ENCODE measurements at places on chromosomes 5 and 9. TPM values are rescaled to one million over a fixed set of nuclear protein-coding genes. Genes with fewer than 3 reads are reported as not detected.
A peak's percentile ranks its signal among the peaks of the same experiment; 100 is the strongest.

TLX3 gene
- not detected for total RNA-seq

CCDC192 gene
- total RNA-seq, result 0.94 TPM

PCDHB8 gene
- total RNA-seq, result 1.1 TPM

FOXD1 gene
- total RNA-seq, result not detected

GPR151 gene
- not detected for total RNA-seq

PHYHD1 gene
- total RNA-seq, result 9.6 TPM

PCDHA1 gene
- total RNA-seq, result not detected

MLANA gene
- total RNA-seq, result not detected

MSANTD3 gene
- total RNA-seq, result 27.9 TPM

DNA sequence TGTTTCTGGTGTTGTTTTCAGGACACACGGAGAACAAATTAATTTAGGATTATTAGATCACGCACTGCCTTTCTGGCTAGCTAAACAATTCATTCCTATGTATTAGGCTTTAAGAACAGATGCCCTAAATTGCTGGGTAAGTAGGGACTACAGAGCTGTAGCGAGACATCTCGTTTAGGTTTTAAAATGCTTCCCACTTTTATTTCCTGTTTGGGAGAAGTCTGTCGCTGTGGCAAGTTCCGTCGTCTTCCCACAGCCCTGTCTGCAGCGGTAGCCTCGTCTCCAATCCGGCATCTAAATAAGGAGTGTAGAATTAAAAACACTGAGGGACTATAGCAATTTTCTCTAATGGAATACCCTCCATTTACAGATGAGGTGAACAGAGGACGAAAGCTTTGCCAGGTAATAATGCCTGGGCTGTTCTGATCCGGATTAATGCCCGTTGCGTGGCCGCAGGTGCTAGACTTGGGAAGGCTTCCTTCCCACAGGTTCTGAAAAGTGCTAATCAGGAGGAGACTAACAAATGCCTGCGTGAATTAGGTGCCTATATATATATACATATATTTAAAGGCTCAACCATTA is 1.3 kb upstream of the TRIM36 start:
- ATAC-seq, result no peak

- no peak for ATAC-seq
These were observed 12.8 kb upstream of the NDFIP1 start for GRCh38 chr5:142095651-142096330.

GRCh38 chr5:146450002-146450401 is 2.9 kb downstream of the TCERG1 start:
- no peak for ATAC-seq

GRCh38 chr9:88949425-88949824 is 41.8 kb upstream of the S1PR3 start:
- ATAC-seq, result peak; percentile 79

DNA sequence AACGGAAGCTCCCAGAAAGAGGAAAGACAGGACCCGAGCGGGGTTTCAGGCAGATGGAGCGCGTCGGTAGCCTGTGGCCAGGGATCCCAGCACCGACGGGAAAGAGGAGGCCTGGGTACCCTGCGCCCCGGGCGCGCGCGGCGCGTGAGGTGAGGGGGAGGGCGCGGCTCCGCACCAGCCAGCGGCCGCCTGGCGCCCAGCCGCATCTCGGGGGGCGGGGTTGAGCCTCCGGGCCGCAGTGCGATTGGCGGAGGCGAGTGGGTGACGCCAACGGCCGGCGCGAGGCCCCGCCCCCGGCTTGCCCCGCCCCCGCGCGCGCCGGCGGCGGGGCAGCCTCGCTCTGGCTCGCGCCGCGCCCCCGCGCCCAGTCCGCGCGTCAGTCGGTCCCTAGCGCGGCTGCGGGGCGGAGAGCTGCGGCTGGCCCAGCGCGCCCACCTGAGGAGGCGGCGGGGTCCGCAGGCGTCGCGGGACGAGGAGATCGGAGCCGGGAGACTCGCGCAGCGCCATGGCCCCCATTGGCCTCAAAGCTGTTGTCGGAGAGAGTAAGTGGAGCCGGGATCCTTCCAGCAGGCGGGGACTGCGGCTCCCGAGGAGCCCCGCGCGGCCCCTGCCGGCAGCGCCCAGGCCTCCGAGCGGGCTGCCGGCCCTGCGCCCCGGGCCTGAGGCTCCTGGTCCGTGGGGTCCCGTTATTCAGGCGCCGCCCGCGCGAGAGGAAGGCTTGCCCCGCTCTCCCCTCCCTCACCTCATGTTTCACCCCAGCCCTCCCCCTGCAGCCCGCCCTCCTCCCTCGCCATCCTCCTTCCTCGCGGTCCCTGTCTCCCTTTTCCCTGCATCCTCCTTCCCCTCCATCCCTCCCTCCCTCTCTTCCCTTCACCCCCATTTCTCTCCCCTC is at the start of gene STXBP1:
STXBP1 (plus strand) TSS at position 379 of the 892 bp plus-strand sequence; CDS start at position 506, 127 bp downstream.
- peak; percentile 88 for ATAC-seq

DNA sequence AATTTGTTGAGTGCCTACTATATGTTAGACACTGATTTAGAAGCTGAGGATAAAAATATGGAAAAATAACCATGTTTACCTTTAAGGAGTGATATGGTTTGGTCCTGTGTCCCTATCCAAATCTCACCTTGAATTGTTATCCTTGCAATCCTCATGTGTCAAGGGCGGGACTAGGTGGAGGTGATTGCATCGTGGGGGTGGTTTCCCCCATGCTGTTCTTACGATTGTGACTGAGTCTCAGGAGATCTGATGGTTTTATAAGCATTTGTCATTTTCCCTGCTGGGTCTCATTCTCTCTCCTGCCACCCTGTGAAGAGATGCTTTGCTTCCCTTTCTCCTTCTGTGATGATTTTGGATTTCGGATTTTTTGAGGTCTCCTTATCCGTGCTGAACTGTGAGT is 876.4 kb downstream of the DTWD2 start:
- ATAC-seq, result no peak

GRCh38 chr9:94881023-94881422 is 154.5 kb downstream of the AOPEP start:
- ATAC-seq, result no peak

DNA sequence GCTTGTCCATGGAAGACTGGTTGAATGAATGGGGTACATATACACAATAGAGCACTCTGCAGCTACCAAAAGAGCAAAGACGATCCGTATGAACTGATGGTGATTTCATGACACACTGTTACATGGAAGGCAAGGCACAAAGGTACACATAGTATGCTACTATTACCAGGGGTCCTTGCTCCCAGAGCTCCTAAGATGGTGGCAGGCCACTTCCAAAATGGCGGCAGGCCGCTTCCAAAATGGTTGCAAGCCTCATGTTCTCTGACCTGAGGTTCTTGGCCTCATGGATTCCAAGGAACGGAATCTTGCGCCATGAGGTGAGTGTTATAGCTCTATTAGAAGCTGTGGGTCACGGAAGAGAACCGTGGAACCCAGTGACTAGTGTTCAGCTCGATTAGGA is 147.5 kb downstream of the RFK start:
- ATAC-seq, result no peak

- no peak for ATAC-seq
These were observed 13.1 kb downstream of the UHRF2 start for GRCh38 chr9:6426117-6426516.

- no peak for ATAC-seq
These were observed 379 bp upstream of the LRRTM2 start for GRCh38 chr5:138875552-138875875.

GRCh38 chr9:120905315-120906164 is 21.1 kb downstream of the TRAF1 start:
- ATAC-seq, result no peak

GRCh38 chr5:143108498-143109128 is 294.9 kb downstream of the NR3C1 start:
- ATAC-seq, result no peak

DNA sequence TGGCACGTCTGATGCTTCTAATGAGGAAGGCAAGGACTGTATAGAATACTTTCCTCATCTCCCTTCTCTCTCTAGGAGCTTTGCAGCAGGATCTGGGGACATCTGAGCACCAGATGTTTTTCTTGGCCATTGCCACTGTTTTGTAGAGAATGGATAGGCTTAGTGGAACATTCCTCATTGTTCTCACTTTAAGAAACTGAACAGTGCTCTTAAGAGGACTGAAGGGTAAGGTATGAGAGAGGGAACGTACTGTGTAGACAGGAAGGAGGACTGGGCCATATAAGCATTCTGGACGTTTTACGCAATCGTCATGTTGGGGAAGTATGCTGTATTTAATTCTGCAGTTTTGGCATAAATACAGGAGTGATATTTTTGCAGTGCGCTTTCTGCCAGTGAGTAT is 70.6 kb downstream of the SMARCA2 start:
- peak; percentile 58 for ATAC-seq

- no peak for ATAC-seq
These were observed 18.1 kb upstream of the SCGB3A1 start for GRCh38 chr5:180609386-180609785.

DNA sequence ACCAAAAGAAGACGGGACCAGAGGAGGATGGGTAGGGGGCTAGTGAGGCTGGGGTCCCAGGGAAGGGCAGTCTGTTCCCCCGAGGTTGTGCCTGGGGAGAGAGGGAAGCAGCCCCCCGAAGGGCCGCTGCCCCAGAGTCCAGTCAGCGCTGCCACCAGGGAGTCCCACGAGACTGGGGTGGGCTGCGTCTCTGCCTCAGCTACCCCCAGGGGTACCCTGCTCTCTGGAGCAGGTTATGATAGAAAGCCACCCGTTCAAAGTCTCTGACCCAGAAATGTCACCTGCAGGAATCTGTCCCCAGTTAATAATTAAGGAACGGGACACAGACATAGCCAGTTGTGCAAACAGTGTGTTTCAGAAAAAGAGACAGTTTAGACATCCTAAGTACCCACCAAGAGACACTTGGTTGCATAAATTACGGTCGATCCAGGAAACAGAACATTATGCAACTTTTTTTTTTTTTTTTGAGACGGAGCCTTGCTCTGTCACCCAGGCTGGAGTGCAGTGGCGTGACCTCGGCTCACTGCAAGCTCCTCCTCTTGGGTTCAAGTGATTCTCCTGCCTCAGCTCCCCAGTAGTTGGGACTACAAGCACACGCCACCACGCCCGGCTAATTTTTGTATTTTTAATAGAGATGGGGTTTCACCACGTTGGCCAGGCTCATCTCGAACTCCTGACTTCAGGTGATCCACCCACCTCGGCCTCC is 10.7 kb upstream of the AGPAT2 start:
- no peak for ATAC-seq

- no peak for ATAC-seq
These were observed 3.7 kb downstream of the ADAMTSL2 start for GRCh38 chr9:133538176-133538575.

- ATAC-seq, result no peak
These were observed 764.9 kb downstream of the DNAH5 start for GRCh38 chr5:13179407-13180087.

DNA sequence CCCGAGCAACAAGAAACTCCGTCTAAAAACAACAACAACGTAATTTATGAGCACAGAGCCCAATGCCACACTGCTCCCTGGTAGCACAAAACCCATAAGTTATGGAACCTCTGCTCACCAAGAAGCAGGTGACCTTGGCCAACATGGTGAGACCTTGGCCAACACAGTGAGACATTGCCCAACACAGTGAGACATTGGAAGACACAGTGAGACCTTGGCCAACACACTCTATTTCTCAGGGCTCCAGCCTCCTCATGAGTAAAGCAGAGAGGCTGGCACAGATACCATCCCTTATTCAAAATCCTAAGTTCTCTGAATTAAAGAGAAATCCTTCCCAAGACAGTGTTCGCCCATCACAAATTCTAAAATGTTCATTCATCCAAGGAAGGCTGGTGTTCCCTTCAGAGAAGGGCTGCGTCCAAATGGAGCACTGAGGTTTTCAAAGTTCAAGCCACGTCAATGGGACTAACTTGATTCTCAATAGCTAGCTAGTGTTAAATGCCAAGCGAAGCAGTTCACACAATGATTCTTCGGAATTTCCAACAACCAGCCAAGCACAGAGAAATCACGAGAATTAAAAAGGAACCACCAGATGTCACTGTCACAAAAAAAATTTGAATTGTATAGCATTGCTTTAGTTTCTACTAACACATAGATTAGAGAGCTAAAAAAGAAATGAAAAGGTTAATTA is 29.5 kb downstream of the TTC39B start:
- ATAC-seq, result no peak

DNA sequence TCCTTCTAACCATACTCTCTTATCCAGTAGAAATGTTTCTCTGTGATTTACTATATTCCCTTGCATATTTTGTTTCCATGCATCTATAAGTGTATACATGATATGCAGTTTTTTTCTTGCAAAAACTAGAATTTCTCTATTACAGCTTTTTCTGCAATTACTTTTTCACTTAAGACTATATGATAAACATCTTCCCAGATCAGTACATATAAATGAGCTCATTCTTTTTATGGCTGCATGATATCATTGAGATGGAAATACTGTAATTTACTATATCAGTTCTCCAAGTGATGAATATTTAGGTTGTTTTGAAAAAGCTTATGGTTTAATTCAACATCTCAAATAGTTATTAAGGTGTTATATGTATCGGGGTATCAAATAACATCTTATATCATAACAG is 18.1 kb upstream of the ZNF608 start:
- ATAC-seq, result no peak

DNA sequence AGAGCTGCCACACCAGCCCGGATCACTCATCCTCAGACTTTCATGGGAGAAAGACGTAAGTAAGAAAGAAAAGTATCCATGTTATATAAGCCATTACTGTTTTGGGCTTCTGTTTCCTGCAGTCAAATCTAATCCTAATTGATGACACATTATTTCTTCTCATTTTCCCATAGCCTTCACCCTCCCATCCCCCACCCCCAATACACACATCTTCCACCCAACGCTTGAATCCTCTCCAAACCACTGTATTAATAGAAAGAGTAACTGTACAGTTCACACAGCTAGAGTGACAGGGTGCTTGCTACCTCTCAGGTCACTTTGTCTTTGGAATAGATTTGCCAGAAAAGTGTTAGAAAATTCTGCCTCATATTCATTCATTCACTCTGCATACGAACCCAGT is 69.3 kb upstream of the IL17B start:
- ATAC-seq, result no peak

GRCh38 chr5:54860321-54860720 is 125.1 kb downstream of the ESM1 start:
- no peak for ATAC-seq

- peak; percentile 60 for ATAC-seq
These were observed 379.9 kb upstream of the ACTBL2 start for GRCh38 chr5:57862471-57862911.

DNA sequence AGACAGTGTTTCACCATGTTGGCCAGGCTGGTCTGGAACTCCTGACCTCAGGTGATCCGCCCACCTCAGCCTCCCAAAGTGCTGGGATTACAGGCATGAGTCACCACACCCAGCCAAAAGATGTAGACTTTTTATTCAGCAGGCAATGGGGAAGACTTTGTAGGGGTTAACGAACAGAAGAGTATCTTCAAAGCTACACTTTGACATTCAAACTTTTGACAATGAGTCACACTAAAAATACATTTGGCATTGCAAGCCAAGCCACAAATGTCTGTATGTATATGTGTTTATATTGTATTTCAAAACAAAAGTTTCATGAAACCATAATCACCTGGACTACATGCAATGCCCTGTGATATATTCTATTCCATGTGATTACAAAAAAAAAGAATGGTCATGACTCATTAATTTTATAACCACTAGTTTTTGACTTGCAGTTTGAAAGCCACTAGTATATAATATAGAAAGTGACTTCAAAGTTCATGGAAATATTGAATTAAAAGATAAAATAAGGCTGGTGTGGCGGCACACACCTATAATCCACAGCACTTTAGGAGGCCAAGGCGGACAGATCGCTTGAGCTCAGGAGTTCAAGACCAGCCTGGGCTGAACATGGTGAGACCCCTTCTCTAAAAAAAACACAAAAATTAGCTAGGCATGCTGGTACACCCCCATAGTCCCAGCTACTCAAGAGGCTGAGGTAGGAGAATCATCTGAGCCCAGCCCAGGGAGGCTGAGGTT is 8.3 kb downstream of the DIMT1 start:
- no peak for ATAC-seq

GRCh38 chr9:129868872-129869486 is 33.7 kb downstream of the USP20 start:
- ATAC-seq, result peak; percentile 34

Measured in gastroesophageal sphincter (tissue), 4 donors.